ENCODE measurements at places on chromosomes 11 and 22.
A peak's percentile ranks its signal among the peaks of the same experiment; 100 is the strongest.

DNA sequence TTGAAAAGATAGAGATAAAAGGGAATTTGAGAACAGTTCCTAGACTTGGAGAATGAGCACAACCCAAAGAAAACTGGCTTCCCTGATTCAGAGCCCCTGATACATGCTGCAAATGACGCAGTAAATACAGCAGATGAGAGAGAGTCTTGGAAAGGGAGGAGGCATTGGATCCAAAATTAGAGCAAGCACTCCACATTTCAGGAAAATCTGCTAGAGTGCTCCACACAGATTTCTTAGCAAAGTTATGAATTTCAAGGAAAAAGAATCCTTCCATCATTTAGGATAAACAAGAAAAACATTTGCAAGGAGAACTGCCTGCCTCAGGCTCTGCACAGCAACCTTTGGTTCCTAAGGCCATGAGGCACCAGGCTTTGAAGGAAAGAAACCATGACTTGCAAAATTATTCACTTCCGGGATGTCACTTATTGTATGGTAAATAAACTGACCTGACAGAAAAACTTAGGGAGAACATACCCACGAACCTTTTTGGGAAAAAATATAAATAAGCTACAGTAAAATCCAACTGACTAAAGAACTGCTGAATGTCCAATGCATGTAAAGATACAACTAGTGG is 89.8 kb upstream of the RTL6 start:
- DNase-seq = no peak

GRCh38 chr11:68690671-68691401 is 6.5 kb downstream of the GAL start:
- DNase-seq = no peak

- DNase-seq = no peak
Observed at GRCh38 chr11:34149274-34149673, 43.8 kb downstream of the NAT10 start.

DNA sequence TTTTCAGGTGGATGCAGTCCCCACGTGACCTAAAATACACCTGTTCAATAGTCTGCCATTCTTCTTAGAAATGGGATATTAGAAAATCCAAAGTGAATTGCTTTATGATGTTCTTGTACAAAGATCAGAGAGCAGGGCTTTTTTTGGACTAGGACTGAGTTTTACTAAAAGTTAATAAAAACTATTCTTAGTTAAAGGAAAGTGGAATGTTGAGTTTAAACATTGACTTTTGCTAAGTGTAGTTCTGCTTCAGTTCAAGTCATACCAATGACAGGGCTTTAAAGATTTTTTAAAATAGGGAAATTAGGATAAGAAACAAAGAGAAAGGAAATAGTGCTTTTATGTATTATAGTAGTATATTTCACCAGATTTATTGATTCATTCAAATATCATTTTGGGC is at the start of gene SLC22A24:
TSS of gene SLC22A24 (minus strand) at position 101 of the 400 bp plus-strand sequence. CDS start 442 bp downstream, outside the sequence.
- no peak for DNase-seq

- no peak for DNase-seq
Observed at GRCh38 chr22:38497869-38498268, 8.2 kb downstream of the DDX17 start.

DNA sequence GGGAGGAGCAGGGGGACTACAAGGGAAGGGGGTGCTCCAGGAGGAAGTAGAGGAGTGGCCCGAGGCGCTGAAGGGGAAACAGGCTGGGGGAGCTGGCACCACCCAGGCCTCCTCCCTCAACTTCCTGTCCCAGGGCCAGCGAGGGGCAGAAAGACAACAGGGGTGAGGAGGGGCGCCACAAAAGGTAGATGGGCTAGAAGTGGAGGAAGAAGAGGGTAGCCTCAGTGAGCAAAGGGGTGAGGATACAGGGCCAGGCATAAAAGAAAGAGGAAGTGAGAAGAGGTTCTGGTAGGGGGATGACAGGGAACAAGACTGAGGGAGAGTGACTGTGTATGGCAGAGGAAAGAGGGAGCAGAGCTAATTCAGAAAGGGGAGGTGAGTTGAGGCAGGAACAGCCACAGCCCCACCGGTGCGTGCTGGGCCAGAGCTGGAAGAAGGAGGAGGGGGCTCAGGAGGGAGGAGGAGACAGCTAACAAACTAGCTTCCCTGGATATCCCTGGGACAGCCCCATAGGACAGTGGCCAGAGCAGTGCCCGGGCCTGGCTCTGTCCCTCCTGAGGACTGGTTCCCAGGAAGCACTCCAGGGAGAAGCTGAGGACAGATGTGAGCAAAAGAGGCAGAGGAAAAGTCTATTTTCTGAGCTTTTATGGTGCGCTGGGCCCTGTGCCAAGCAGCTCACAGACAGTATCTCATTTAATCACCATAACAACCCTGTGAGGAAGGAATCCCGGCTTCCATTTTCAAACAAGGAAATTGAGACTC is 8.5 kb downstream of the DCHS1 start:
- no peak for DNase-seq

DNA sequence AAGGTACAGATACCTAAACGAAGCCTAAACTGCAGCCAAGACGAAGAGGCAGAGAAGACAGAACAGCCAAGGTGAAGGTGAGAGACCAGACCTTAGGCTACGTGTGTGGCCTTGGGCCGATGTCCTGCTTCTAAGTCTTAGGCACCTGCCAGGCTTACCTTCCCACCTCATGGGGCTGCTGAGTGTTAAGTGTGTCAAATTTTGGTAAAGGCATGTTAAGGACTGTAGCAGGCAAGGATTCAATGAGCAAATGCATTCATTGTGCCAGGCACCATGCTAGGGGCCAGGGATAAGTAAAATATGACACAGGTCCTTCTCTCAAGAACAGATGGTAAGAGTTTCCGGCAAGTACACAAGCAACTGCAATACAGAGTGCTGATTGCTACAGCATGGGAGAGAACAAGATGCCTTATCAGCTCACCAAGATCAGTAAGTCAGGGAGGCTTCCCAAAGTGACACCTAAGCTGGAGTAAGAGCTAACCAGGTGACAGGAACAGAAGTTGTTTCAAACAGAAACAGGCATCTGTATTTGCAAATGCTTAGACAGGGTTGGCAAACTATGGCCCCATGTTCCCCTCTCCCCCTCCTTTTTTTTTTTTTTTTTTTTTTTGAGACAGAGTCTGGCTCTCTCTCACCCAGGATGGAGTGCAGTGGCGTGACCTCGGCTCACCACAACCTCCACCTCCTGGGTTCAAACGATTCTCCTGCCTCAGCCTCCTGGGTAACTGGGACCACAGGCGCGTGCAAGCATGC is 46.7 kb downstream of the CLTCL1 start:
- no peak for DNase-seq

DNA sequence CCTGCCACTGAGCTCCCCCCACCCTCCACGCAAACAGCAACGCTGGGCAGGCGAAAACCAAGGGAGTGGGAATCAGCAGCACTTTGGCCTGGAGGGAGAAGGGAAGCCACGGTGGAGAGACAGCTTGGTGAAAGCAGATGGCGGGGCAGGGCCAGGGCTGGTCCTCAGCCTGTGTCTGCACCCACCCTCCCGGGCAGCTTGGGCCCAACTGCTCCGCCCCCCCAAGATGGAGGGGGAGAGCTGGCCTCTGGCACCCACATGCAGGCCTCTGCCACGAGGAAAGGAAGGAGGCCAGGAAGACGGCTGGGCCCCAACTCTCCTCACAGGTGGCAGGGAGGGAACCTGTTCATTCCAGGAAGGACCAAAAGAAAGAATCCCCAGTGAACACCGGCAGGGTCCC is 17.8 kb downstream of the MAFF start:
- no peak for DNase-seq

- DNase-seq = no peak
Observed at GRCh38 chr22:27780161-27780575, 21.4 kb downstream of the MN1 start.

- peak; percentile 75 for DNase-seq
Observed at GRCh38 chr11:90204832-90205646, 17.8 kb downstream of the CHORDC1 start.

Data from NCI-H1092 treated with DMSO at 0.1 percent for 48 hours (cell line).